ENCODE measurements at places on chromosomes 12 and 14. TPM values are rescaled to one million over a fixed set of nuclear protein-coding genes. Genes with fewer than 3 reads are reported as not detected.

DNA sequence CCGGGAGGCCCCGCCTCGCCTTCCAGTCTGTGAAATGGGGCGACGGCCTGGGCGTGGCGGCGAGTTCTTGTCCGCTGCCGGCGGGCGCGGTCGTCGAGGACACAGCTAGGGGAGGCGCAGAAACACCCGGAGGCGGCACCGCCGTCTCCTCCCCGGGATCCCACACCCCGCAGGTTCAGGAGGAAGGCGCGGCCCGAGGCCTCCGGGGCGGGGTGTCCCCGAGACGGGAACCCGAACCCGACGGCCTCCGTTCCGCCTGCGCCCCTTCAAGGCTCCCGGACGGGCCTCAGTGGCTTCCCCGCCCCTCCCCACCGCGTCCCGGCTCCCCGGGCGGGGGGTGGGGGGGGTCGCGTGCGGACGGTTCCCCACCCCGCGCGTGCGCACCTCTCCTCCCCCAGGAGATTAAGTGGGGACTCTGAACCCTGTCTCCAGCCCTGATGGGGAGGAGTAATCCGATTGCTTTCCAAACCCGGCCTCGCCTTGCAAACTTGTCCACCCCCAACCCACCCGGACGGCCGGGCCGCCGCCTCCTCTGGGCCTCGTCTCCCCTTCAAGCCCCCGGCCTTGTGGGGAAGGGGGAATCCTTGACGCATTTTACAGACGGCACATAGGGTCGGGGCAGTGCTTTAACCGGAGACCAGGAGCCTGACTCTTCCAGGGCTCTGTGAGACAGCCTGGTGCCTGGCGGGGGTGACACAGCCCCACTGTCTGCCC, 35.3 kb upstream of the ANKRD9 start:
- no peak for DNase-seq

- no peak for DNase-seq
Measured at GRCh38 chr12:88036353-88036965, 7.3 kb upstream of the C12orf50 start.

GRCh38 chr12:130655010-130655409, 61.1 kb downstream of the RIMBP2 start:
- no peak for DNase-seq

GRCh38 chr12:77723308-77723707, 107.4 kb upstream of the NAV3 start:
- DNase-seq = no peak

Gene SLC5A8
- not detected for total RNA-seq

Gene CDKN1B
- total RNA-seq = 161 TPM

Gene KIF5A
- total RNA-seq = 2.3 TPM
